ENCODE measurements at places on chromosomes 5 and 9. TPM values are rescaled to one million over a fixed set of nuclear protein-coding genes. Genes with fewer than 3 reads are reported as not detected.

- DNase-seq: no peak
These were observed 499.0 kb downstream of the SEMA5A start for GRCh38 chr5:9046756-9047481.

DNA sequence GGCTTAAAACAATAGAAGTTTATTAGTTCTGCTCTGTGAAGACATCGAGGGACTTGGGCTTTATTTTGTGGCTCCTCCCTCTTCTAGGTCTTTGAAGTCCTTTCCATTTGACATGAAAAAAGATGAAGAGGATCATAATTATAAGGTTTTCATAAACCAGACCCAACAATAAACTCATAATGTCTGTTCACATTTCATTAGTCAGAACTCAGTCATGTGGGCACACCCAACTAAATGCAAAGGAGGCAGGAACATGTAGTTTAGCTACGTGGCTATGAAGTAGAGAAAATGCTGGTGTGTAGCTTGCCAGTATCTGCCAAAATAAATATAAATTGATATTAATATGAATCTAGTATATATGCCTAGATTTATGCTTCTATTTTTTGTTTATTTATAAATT lies 393.9 kb upstream of the C9orf72 start:
- no peak for DNase-seq

DNA sequence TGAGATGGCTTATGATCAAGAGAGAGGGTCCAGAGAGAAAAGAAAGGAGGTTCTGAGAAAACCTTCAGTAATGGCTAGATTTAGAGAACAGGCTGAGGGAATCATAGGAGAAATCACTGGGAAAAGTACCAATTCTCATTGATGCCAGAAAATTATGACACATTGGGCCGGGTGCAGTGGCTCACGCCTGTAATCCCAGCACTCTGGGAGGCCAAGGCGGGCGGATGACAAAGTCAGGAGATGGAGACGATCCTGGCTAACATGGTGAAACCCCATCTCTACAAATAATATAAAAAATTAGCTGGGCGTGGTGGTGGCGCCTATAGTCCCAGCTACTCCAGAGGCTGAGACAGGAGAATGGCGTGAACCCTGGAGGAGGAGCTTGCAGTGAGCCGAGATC lies 29.5 kb upstream of the PLIN2 start:
- no peak for DNase-seq

GAPT gene
- total RNA-seq: not detected

DNA sequence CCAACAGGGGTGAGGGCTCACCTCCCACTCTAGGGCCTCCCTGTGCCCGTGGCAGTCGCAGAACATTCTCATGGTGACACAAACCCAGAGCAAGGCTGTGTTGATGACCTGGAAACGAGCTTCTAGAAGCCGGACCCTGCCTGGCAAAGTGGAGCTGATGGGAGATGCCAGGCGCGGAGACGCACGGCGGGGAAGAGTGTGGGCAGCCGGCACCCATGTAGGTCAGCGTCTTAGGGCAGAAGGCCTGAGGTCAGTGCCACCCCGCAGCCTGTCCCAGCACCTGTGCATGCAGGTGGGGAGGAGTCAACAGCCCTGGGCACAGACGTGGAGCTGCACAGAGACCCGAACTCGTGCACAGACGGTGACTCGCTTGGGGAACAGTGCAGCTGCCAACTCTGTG lies 5.4 kb downstream of the SLC6A18 start:
- no peak for DNase-seq

DNA sequence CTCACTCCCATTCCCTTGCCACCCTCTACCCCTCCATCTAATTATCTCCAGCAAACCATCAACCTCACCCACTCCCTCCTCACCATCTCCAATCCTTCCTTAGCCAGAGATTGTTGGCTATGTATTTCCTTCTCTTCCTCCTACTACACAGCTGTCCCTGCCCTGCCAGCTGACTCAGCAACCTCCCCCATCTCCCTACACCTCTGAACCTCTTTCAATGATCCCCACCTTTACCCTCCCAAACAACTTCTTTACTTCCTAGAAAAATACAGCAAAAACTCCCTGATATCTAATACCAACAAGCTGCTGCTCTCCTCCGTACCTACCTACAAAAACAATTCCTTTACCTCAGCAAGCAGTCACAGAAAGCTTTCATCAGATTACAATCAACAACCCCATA lies 37.3 kb downstream of the SPTLC1 start:
- no peak for DNase-seq

DNA sequence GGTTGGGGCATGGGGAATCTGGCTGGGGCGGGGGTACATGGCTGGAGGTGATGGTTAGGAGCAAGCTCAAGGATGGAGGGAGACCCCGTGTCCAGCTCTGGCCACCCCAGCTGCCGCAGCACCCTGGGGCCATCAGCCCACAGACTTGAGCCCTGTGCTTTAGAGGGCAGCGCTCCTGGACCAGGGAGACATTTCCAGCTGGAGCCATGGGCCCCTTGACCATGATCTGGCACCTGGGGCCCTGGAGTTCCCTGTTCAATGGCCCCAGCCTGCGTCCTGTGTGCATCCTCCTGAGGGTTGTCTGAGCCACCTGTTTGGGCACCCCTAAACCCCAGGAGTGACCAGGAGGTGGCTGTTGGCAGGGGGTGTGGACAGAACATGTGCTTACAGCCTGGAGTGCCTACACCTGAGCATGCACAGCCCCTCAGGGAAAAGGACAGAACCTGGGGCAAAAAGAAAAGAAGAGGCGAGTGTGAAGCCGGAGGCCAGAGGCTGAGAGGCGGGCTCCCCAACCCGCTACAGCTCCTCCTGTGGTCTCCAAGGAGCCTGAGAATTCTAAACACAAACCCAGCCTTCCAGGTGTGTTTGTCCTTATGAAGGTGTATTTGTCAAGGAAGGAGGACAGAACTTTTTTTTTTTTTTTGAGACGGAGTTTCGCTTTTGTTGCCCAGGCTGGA lies 126.7 kb downstream of the C9orf50 start:
- no peak for DNase-seq

DNA sequence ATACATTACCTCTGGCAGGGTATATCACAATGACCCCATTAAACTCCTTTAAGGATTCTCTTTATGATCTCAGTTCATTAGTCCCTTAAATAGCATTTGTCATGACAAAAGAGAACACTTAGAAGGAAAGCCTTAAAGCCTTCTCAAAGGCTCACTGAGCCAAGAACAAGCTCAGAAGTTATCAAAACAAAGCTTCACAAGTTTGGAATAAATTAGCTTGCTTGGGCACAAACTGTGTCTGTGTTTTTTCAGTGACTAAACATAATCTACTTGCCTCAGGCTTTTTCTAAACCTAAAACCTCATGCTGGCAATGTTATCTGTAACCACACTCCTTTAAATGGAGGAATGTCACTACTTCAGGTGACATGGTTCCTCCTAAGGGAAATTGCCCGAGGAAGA lies 1114.9 kb upstream of the C9orf72 start:
- no peak for DNase-seq

- DNase-seq: no peak
These were observed 176.4 kb upstream of the ANKRD55 start for GRCh38 chr5:56409331-56410190.

DNA sequence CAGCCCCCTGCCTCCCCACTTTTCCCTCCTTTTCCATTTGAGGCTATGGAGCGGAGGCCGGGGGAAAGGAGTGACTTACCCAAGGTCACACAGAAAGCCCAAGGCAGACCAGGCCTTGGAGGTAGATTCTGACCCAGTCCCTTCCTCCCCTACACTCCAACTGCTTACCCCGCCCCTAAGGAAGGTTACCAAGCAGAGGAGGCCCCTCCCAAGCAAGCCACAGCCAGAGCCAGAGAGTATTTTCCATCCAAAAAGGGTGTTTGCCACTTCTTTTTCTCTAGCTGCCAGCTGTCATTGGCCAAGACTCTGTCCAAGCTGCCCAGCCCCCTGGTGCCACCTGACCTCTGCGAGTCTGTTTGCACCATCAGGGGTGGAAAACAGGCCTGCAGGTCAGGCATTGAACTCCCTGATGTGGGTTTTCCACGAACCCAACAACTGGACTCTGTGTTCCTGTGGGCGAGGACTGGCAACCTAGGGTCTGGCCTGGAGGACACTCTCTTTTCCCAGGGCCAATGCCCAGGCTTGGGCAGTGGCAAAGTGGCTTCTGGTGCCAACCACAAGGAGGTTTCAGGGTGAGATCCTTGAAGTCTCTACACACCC lies 6.3 kb upstream of the ASS1 start:
- DNase-seq: no peak

GRCh38 chr5:7629561-7629960 lies 221.4 kb downstream of the CFAP90 start:
- no peak for DNase-seq

TMEM232 gene
- 0.76 TPM for total RNA-seq

Measured in activated CD8-positive, alpha-beta memory T cell treated with anti-CD3 and anti-CD28 coated beads, Interleukin-2, amount 10 ng/mL, durations not matched to agents 7 days and 5 days (primary cell).